ENCODE measurements at places on chromosomes 6 and 20. TPM values are rescaled to one million over a fixed set of nuclear protein-coding genes. Genes with fewer than 3 reads are reported as not detected.

DNA sequence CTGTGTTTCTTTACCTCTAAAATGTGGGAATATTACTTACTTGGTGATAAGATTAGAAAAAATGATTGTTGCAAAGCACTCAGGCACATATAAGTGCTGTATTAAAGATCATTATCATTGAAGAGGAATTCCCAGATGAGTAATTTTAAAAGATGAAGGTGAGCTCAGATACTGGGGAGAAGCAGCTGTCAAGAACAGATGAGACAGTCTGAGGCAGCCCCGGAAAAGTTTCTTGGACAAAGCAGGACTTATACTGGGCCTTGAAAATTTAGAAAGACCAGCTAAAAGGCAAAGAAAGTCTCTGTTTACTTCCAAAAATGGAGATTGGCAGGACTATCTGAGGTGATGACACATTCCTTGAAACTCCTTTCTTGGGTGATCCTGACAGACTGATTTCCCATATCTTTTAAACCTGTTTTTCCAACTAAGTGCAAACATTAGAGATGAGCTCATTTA, 93.8 kb upstream of the MARCKS start:
- DNase-seq = no peak

DNA sequence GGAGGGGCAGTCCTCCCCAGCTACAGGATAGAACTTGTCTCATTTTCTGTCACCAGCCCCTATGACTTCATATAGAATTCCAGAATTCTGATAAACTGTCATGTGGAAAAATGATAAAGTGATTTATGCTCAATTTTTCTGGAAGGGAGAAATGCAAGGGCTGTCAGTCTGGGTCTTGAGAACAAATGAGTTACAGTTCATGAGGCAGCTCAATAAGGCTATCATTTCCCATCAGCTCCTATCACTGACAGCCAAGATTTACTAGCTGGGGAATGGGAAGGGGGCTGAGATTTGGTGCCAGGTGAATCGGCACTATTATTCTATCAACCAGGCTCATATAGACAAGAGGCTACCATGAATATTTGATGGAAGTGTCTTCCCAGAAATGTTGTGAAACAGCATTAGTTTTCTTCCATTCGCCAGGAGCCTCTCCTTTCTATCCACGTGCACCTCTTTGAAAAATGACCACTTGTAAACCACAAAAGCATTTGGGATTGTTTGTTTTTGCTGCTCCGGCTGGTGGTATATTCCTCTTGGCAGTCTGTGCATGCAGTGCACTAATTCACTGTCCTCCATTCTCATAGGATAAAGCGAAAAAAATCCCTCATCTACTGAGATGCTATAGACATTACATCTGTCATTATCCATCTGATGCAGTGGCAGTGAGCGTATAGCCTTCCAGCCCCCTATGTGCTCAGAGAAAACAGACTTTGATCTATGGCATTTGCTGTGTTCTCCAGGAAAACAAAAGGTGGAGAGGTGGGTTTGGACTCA, 528.7 kb upstream of the RNF217 start:
- DNase-seq = no peak

- DNase-seq = no peak
Observed at GRCh38 chr20:36043441-36043840, 75.1 kb downstream of the CNBD2 start.

- no peak for DNase-seq
Observed at GRCh38 chr20:3446779-3447178, 24.0 kb upstream of the ATRN start.

GRCh38 chr20:49833483-49833882, 20.9 kb downstream of the SLC9A8 start:
- no peak for DNase-seq

DNA sequence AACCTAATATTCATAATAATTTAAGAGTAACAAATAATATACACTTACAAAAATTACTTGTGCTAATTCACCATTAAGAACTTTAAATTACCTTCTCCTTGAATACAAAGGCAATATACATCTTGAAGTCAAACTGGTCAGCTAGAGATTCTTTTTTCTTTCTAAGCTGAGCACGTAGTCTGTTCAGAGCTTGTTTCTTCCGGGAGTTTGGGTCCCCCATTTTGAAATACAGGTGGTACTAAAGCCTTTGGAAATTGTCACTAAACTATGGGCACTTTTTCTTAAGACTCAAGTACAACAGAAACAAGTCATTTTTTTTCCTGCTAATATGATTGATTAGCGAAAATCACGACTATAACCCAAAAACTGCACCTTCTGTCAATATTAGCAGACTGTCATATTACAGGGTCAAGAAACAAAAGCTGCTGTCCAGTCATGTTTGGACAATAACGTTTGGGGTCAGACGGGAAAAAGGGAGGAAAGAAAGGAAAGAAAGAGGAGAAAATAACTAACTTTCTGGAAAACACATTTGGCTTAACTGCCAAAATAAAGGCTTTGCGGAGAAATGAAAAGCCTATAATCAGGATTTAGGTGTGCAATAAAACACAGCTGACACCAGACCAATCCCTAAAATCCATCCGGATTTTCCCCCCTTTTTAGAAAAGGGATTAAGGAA, 367 bp downstream of the C6orf62 start:
- peak; percentile 12 for DNase-seq

DNA sequence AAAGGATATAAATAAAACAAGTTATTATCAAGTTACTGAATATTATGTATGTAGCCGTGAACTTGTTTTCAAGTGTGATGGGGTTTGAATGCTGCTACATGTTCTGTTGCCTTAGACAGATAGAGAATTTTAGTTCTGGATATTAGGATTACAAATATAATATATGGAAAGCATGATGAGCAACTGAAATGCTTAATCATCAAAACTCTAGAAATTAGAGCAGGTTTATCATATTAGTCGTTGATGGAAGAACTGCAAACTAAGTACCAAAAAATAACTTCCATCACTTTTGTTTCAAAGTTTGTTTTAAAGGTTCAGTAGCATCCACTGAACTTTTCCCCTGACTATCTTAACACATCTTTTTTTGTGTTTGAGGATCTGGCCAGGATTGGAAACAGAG, 49.1 kb upstream of the CCN2 start:
- DNase-seq = no peak

- DNase-seq = no peak
Observed at GRCh38 chr6:3653528-3654070, 97.9 kb downstream of the PXDC1 start.

GRCh38 chr6:107314531-107314939, 144.8 kb downstream of the PDSS2 start:
- no peak for DNase-seq

DNA sequence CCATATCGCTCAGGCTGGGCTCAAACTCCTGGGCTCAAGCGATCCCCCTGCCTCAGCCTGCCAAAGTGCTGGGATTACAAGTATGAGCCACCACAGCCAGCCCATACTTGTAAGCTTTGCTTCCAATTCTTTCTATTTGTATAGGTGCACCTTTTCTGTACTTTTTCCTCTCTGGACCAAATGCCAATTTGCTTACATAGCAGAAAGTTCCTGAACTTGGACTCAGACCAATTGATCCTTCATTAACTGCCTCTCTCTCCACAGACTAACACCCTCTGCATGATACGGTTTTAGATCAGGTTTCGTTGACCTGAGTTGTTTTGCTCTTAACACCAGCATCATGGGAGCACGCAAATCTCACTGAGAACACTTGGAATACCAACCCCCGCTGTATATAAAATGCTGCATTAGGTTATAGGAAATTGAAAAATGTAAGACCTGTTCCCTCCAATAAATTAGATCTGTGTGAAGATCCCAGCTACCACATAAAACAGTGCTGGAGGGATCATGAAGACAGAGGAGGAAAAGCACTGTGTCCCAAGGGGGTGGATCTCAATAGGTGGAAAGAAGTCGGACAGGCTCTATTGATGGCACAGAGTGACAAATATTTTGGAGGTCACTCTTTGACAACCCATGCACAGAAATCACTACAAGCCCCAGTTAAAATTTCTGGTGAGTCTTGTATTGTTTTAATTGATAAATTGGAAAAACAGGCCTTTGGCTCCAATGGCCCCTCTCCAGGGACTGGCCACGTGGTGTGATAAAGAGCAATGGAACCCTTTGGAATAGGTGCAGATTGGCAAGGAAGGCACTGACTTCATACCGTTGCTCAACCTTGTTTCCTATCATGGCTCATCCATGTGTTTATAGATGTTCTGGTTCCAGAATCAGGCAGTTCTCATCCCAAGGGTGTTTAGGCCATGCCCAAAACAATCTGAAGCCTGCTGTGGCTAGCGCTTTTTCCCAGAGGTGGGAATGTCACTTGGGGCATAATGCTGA, 51.2 kb downstream of the ISM1 start:
- no peak for DNase-seq

- peak; percentile 4 for DNase-seq
Observed at GRCh38 chr6:99151634-99152346, 197.7 kb downstream of the FAXC start.

DNA sequence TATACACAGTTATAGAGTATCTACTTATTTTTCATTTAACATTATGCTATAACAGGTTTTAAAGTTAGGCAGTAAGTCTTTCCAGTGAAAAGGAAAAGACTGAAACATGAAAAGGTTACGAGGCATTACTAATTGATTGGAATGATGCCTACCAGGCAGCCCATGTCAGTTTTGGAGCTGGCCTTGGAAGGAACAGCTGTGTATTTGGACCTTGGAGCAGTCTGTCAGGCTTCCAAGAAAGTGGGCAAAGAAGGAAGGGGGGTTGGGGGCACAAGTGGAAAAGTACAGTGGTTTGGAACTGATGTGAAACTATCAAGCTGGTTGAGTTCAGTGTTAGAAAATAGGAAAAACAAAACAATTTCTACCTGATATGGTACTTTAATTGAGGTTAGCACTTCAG, 41.7 kb downstream of the SLC16A10 start:
- DNase-seq = no peak

- no peak for DNase-seq
Observed at GRCh38 chr6:83006270-83006905, 59.3 kb downstream of the UBE3D start.

- DNase-seq = no peak
Observed at GRCh38 chr6:167153521-167153959, 4.2 kb downstream of the GPR31 start.

DNA sequence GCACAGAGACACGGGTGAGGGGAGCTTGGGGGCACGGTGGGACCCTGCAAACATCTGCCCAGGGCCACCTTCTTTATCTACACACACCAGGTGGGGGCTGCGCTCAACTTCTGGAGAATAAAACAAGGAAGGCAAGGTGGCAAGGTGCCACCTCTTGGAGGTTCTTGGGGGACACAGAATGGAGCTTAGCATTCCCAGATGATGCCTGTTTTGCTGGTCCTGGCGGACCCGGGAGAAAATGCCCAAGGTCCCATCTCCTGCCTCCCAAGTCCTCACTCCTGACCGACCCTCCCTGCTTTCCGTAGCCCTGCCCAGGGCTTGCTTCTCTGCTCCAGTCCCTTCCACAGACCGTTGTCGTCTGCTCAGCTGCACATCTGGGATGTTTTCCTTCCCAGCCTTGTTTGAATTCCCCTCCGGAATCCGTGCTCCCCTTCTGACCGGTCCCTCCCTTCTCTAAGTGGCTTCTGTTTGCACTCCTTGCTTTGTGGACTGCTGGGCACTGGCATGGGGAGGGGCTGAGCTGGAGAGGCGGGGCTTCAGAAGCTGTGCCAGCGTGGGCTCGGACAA, 13.1 kb downstream of the ITPR3 start:
- DNase-seq = peak; percentile 17

DNA sequence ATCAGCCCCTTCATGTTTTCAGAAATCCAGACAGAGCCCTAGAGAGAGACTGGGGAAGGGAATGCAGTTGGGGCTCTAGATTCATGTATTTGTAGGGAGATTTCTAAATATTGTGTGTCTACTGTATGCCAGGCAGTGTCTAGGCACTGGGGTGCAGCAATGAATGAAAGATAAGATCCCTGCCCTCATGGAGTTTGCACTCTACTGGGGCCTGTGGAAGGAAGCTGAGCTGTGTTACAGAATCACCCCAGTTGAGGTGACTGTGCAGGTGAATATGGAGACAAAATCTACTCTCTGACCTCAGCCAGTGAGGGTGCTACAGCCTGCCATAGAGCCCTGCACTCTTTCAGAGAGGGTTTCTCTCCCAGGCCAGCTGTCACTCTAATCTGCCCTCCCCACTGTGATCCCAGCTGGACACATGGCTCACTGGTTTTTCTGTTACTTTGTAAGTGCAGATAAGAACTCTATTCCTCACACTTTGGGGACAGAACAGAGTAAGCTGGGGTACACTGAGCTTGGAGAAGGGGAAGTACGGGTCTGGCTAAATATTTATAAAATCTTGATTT, 69.2 kb upstream of the E2F3 start:
- no peak for DNase-seq

DNA sequence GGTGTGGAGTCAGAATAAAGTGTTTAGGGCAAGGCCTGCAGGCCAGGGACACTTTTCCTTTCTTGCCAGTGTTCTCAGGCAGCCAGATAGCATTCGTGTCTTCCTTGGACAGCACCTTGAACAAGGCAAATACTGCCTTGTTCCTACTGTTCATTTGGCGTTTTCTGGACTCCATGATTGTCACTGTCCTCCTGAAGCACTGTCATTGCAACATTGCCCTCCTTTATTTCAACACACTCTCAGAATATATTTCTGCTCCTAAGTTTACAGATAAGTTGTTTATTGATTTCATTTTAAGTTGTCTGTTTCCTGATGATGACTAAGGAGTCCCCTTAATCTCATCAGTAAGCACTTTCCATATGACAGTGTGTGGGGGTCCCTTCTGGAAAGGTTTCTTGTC, 15.1 kb upstream of the DEF6 start:
- no peak for DNase-seq

DNA sequence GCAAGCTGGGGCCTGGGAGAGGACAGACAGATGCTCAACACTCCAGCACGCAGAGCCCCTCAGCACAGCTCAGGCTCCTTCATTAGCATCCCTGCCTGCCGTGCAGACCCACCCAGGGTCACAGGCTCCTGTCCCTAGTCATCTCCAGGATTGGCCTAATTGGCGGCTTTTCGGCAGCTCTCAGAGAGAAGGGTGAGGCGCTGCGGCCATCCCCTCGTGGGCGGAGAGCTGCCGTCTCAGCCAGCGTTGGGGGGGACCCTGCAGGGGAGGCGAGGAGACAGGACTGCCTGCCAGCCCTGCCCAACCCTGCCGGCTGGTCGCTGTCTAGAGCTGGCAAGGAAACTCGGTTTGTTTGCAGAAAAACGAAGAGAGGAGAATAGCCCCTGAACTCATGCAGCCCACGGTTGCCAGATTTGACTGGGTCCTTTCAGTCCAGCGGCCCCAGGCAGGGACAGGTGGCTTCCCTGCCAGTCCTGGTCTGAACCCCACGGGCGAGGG, 26.8 kb downstream of the BHLHE23 start:
- DNase-seq = no peak

- no peak for DNase-seq
Observed at GRCh38 chr6:31723245-31723979, at the start of gene MPIG6B. Gene MPIG6B (plus strand): TSS chr6:31723373. CDS start chr6:31723384, 11 bp downstream.

The DUSP15 gene
- not detected for total RNA-seq

The TRIM31 gene
- not detected for total RNA-seq

The GPR63 gene
- total RNA-seq = 0.32 TPM

The FUCA2 gene
- 54.1 TPM for total RNA-seq

The NNAT gene
- total RNA-seq = 1.3 TPM

The IL17A gene
- total RNA-seq = not detected

The PRRT1 gene
- total RNA-seq = under 0.01 TPM

The EYS gene
- total RNA-seq = under 0.01 TPM

The ARMH2 gene
- total RNA-seq = not detected

The MED20 gene
- 31.9 TPM for total RNA-seq

The B3GAT2 gene
- total RNA-seq = under 0.01 TPM

The KHDC1 gene
- total RNA-seq = 3.9 TPM

The CHRNA4 gene
- total RNA-seq = not detected
